Progenitor cell of endocrine pancreas (in vitro differentiated cells): ENCODE measurements at places on chromosomes 6 and 20. TPM values are rescaled to one million over a fixed set of nuclear protein-coding genes. Genes with fewer than 3 reads are reported as not detected.

The SRSF12 gene
- total RNA-seq, result 20.0 and 22.2 TPM in 2 replicates

The DEFB124 gene
- total RNA-seq, result not detected in 2 replicates

The DTNBP1 gene
- total RNA-seq, result 17.7 and 18.7 TPM in 2 replicates

The POPDC3 gene
- total RNA-seq, result 1.3 and 2.3 TPM in 2 replicates

The NT5E gene
- 31.9 and 38.2 TPM in 2 replicates for total RNA-seq

The NRSN1 gene
- not detected in 2 replicates for total RNA-seq

The TMEM151B gene
- total RNA-seq, result 3.5 and 4.7 TPM in 2 replicates

The ACTL10 gene
- total RNA-seq, result 0.36 and 0.38 TPM in 2 replicates

GRCh38 chr20:3654326-3655130 lies 8.7 kb downstream of the GFRA4 start:
- DNase-seq, result no peak

- DNase-seq, result no peak
These were observed 204.2 kb downstream of the ANKRD60 start for GRCh38 chr20:58024241-58024721.

GRCh38 chr6:70309243-70309642 lies 6.4 kb upstream of the COL9A1 start:
- DNase-seq, result no peak

- DNase-seq, result no peak
These were observed 255.5 kb downstream of the TAF4 start for GRCh38 chr20:61810066-61810737.

GRCh38 chr20:23336476-23336875 lies 14.1 kb upstream of the NXT1 start:
- DNase-seq, result no peak

DNA sequence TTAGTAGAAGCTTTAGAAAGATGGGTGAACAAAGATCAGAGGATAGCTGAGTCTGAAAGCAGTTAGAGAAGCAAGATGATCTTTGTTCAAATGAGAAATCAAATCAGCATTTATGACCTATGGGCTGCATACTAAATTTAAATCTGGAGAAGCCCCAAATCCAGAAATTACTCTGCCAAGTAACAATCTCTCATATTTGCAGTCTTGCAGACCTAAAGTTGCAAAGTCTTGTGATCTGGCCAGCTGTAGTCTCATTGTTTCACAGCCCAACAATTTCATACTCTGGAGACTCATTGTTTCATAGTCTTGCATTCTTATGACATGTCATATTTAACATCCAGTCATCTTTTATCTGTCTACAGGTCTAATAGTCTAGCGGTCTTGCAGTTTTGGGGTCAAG lies 364.9 kb upstream of the RSPO3 start:
- DNase-seq, result no peak

- DNase-seq, result no peak
These were observed 299.3 kb downstream of the KIF16B start for GRCh38 chr20:16273812-16274555.

DNA sequence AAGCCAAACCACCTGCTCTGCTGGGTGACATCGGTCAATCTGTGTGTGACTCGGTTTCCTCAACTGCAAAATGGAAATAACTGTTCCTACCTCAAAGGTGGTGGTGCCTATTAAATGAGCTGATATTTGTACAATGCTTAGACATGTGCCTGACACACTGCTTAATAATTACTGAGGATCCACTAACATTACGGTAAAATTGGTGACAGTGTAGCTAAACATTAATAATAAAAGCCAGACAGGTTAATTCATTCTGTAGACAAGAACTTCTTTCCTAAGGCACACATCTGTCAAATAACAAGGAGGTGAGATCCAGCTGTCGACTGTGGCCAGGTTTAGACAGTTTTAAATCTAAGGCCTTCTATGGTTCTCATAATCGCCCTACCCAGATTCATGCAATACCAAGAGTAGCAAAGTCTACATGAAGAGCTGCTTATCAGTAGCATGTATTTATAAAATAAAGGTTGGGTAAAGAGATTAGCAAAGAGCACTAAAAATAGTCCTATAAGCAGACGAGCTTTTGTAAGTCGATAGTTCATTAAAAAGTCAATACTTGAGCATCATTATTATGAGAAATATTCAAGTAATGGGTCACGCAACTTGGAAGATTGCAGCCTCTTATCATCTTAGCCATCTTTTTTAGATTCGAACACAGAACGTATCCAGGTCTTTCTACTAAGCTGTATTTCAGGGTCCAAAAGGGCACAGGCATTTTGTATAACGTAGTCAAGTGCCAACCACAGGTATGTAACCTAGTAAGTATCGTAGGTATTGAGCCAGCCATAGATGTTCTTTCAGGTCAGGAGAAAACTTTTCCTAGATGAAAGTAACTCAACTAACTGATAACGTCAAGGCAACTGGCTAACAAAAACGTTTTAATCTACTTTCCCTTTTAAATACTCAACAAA lies 3.2 kb downstream of the CNKSR3 start:
- no peak for DNase-seq

GRCh38 chr6:64712606-64713005 lies 994.4 kb downstream of the EYS start:
- DNase-seq, result no peak

DNA sequence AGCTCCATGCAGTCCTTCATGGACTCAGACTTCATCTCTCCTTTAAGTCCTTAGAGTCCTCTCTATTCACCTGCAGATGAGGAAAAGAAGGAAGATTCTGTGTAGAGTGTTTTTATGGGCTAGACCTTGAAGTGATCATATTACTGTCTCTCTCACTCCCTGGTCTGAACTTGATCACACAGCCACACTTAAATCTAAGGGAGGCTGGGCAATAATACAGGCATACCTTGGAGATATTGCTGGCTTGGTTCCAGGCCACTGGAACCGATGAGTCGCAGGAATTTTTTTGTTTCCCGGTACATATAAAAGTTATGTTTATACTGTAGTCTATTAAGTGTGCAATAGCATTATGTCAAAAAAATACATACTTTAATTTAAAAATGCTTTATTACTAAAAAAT lies 59.2 kb upstream of the FOXO3 start:
- no peak for DNase-seq

GRCh38 chr6:137493218-137494038 lies 766 bp downstream of the OLIG3 start:
- no peak for DNase-seq

GRCh38 chr6:15444881-15445280 lies 199.0 kb downstream of the JARID2 start:
- no peak for DNase-seq

GRCh38 chr6:158290040-158290439 lies 22.2 kb upstream of the TULP4 start:
- no peak for DNase-seq

GRCh38 chr6:156430386-156430785 lies 346.8 kb upstream of the ARID1B start:
- no peak for DNase-seq

GRCh38 chr20:31602779-31603441 lies 2.2 kb upstream of the ID1 start:
- no peak for DNase-seq

- DNase-seq, result no peak
These were observed 89.6 kb upstream of the HS3ST5 start for GRCh38 chr6:114432400-114432799.

- no peak for DNase-seq
These were observed 1.5 kb downstream of the TNFRSF21 start for GRCh38 chr6:47308198-47308517.

GRCh38 chr20:8518878-8519277 lies 386.8 kb downstream of the PLCB1 start:
- DNase-seq, result no peak

GRCh38 chr20:63328718-63329275 lies 32.4 kb downstream of the CHRNA4 start:
- no peak for DNase-seq

DNA sequence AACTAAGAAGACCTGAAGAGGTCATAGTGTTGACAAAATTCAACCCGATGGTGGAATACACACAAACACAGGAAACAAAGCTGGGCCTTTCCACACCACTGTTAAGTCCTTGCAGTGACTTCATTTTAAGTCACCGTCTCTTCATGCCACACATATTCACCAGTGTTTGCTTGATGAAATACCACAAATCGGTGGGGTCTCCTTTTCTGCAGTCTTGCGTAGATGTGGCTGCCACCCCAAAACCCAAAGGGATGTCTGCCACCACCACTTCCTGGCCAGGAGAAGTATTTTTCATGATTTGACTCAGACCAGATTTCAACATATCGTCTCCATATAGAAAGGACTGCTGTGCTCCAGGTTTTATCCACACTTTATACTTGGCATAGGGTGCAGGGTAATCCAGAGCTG lies 11.0 kb upstream of the COL10A1 start:
- no peak for DNase-seq

GRCh38 chr20:61435184-61435822 lies 183.2 kb downstream of the CDH4 start:
- no peak for DNase-seq

GRCh38 chr6:109762166-109762565 lies 71.1 kb downstream of the FIG4 start:
- DNase-seq, result no peak

- no peak for DNase-seq
These were observed 12.6 kb downstream of the TCP11 start for GRCh38 chr6:35128496-35128895.
